A549 treated with GW870086 at 1 μM for 4 hours (cell line): ENCODE measurements at places on chromosomes 3 and 15. TPM values are rescaled to one million over a fixed set of nuclear protein-coding genes. Genes with fewer than 3 reads are reported as not detected.

The NPTN gene
- total RNA-seq: 185 to 210 TPM (median 200 TPM) in 5 replicates

The LINGO1 gene
- 8.7 to 11.7 TPM (median 9.0 TPM) in 5 replicates for total RNA-seq

The SMCO1 gene
- total RNA-seq: not detected in 5 replicates

The CILP gene
- 0.17 to 0.23 TPM (median 0.21 TPM) in 5 replicates for total RNA-seq

The AGTR1 gene
- total RNA-seq: 0.49 to 0.77 TPM (median 0.55 TPM) in 5 replicates

The PTPRG gene
- 1.8 to 2.6 TPM (median 2.3 TPM) in 5 replicates for total RNA-seq

The GOLGA8H gene
- total RNA-seq: 1.6 to 3.1 TPM (median 2.7 TPM) in 5 replicates

The SNX22 gene
- 0.74 to 1.3 TPM (median 0.99 TPM) in 5 replicates for total RNA-seq

The CCDC39 gene
- 0.17 TPM in 1 of 5 replicates, not detected in the others for total RNA-seq

The HYAL1 gene
- 0.45 to 0.70 TPM (median 0.56 TPM) in 5 replicates for total RNA-seq

The POTEB gene
- not detected in 5 replicates for total RNA-seq

The ATP13A4 gene
- total RNA-seq: not detected in 5 replicates

The NMNAT3 gene
- 1.2 to 2.3 TPM (median 1.6 TPM) in 5 replicates for total RNA-seq

The ZBTB11 gene
- total RNA-seq: 8.5 to 11.9 TPM (median 10.0 TPM) in 5 replicates

The CX3CR1 gene
- 0.03 to 0.08 TPM (median 0.05 TPM) in 3 of 5 replicates, not detected in the others for total RNA-seq

The RAD51 gene
- total RNA-seq: 17.1 to 23.6 TPM (median 18.8 TPM) in 5 replicates

The ZNF660 gene
- total RNA-seq: not detected in 5 replicates

The CPN2 gene
- total RNA-seq: not detected in 5 replicates

The GNB4 gene
- total RNA-seq: 9.7 to 16.0 TPM (median 14.1 TPM) in 5 replicates

The LSG1 gene
- total RNA-seq: 31.4 to 35.6 TPM (median 31.7 TPM) in 5 replicates

The LRRC31 gene
- total RNA-seq: not detected in 5 replicates

The TM4SF4 gene
- total RNA-seq: 30.0 to 39.1 TPM (median 37.6 TPM) in 5 replicates

The SLC28A1 gene
- total RNA-seq: not detected in 5 replicates

The ANKUB1 gene
- total RNA-seq: not detected in 5 replicates

The PODXL2 gene
- 7.6 to 10.9 TPM (median 9.9 TPM) in 5 replicates for total RNA-seq

The RARRES1 gene
- 7.6 to 13.8 TPM (median 10.2 TPM) in 5 replicates for total RNA-seq

The FAM81A gene
- total RNA-seq: 8.2 to 13.5 TPM (median 12.2 TPM) in 5 replicates

The C3orf70 gene
- 0.02 TPM in 1 of 5 replicates, not detected in the others for total RNA-seq

The TM6SF1 gene
- total RNA-seq: 0.09 to 0.35 TPM (median 0.11 TPM) in 4 of 5 replicates, not detected in the other

The ZIC1 gene
- total RNA-seq: 0.38 TPM in 1 of 5 replicates, not detected in the others

The CCDC191 gene
- total RNA-seq: 1.2 to 2.0 TPM (median 1.7 TPM) in 5 replicates

The RBM6 gene
- total RNA-seq: 23.3 to 27.5 TPM (median 26.0 TPM) in 5 replicates

The FRMD4B gene
- total RNA-seq: 0.66 to 2.0 TPM (median 1.2 TPM) in 5 replicates

The CNTN4 gene
- total RNA-seq: not detected in 5 replicates

The NRG4 gene
- 0.29 to 1.1 TPM (median 0.54 TPM) in 5 replicates for total RNA-seq

The MUC20 gene
- 0.43 to 1.3 TPM (median 0.75 TPM) in 5 replicates for total RNA-seq

The KIF15 gene
- 7.8 to 10.0 TPM (median 9.2 TPM) in 5 replicates for total RNA-seq

The SAMMSON gene
- not detected in 5 replicates for total RNA-seq

The OSTN gene
- not detected in 5 replicates for total RNA-seq

The TNIK gene
- total RNA-seq: 1.7 to 3.0 TPM (median 1.8 TPM) in 5 replicates

The EIF1B gene
- total RNA-seq: 50.7 to 59.8 TPM (median 56.8 TPM) in 5 replicates

The XPC gene
- 22.8 to 32.5 TPM (median 30.7 TPM) in 5 replicates for total RNA-seq

The MLF1 gene
- total RNA-seq: 24.0 to 27.8 TPM (median 26.9 TPM) in 5 replicates

The RPP14 gene
- total RNA-seq: 9.8 to 12.3 TPM (median 10.1 TPM) in 5 replicates

The KCNAB1 gene
- not detected in 5 replicates for total RNA-seq

The GOLGA8T gene
- 0.86 to 2.2 TPM (median 1.9 TPM) in 5 replicates for total RNA-seq

The RBP2 gene
- not detected in 5 replicates for total RNA-seq

The THPO gene
- total RNA-seq: 0.07 TPM in 1 of 5 replicates, not detected in the others

The TMCO5A gene
- total RNA-seq: not detected in 5 replicates
